ENCODE measurements at places on chromosomes 2 and 18.

DNA sequence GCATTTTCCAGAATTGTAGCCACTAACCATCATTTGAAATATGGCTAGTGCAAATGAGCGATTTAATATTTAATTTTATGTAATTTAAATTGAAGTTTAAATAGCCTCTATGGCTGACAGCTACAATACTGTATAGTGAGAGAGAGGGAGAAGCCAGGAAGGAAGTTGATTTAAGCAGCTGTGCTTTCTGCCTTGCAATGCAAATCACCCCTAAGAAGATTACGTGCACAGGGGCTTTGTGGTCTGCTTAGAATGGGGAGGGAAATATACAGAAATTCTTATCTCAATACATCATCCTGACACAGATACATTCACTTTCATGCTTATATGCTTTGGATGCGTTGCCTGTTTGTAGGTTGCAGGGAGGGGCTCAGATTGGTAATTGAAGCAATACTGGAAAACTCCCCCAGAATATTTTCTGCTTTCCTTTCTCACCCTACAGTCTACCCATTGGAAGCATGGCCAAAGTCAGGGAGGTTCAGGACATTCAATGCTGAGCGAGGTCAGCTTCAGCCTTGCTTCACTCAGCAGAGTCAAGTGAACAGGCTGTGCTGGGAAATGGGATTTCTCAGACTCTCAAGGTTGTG is 674.0 kb downstream of the CNTNAP5 start:
- no peak for DNase-seq

DNA sequence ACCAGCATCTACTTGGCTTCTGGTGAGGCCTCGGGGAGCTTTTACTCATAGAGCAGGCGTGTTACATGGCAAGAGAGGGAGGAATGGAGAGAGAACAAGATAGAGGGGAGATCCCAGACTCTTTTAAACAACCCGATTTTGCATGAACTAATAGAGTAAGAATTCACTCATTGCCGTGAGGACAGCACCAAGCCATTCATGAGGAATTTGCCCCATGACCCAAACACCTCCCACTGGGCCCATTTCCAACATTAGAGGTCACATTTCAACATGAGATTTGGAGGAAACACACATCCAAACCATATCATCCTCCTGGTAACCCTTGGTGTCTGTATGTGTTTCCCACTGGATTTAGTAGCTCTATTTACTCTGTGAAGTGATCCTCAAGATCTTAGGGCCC is 249.9 kb upstream of the SP5 start:
- no peak for DNase-seq

GRCh38 chr2:240961910-240962299 is 36.5 kb upstream of the SNED1 start:
- DNase-seq, result no peak

GRCh38 chr18:12855916-12856315 is 28.1 kb downstream of the PTPN2 start:
- DNase-seq, result no peak

GRCh38 chr18:55149994-55150393 is 190.7 kb upstream of the CCDC68 start:
- DNase-seq, result no peak

DNA sequence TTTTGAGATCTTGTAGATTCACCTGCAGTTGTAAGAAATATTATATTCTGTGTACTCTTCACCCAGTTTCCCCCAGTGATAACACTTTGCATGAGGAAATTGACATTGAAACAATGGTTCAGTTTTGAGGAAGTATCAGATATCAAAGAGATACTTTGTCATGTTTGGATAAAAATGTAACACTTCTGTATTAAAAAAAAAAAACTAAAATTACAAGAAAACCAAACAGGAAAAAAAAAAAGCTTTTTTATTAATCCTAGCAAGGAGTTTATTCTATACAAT is 204.0 kb downstream of the ARL4C start:
- DNase-seq, result no peak

DNA sequence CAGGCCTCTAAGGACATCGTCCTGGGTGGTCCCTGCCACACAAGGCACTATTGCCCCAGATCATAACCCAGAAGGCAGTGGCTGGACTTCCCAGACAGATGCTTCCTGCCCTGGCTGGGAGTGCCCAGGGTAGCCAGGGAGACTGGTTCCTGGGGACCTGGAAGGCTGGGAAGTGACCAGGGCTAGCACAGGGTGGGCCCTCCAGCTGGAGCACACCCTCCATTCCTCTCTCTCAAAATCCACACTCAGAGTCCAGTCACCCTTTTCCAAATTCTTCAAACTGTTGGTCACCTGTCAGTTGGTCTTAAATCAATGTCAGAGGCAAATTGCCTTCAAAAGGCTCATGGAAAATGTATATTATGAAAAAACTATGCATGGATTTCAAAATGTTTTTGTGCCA is 11.6 kb upstream of the TUBB6 start:
- no peak for DNase-seq

- DNase-seq, result no peak
Observed at GRCh38 chr18:54961016-54961423, 1.8 kb upstream of the CCDC68 start.

GRCh38 chr2:32168513-32168912 is 2.8 kb downstream of the SLC30A6 start:
- DNase-seq, result no peak

- no peak for DNase-seq
Observed at GRCh38 chr2:216119986-216120385, 10.8 kb downstream of the XRCC5 start.

GRCh38 chr2:83365476-83365875 is 1093.6 kb downstream of the SUCLG1 start:
- DNase-seq, result no peak

DNA sequence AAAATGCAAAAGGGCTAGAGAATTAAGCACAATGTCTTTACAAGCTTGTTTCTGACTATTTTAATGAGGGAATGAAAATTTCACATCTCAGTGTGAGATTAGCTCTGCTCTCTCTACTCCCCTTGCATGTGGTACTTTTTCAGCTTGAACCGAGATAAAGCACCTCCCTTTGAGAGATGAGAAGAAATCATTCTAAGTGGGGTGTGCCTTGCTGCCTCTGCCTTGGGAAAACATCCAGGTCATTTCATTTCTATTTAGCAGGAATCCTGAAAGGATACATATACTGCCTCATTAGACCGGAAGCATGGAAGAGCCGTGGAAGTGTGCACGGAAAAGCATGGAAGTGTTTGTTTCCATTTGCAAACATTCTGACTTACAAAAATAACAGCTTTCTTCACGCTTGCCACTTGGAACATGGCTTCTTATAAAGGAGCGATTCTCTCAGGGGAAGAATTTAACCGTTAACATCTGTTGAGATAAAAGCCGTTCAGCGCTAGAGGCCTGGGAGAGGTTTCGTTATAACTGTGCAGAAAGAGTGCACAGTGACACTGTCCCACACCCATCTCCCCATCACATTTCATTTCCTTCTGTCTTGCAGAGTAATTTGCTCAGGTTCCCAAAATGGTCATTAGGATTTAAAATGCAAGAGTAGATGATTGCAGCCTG is 16.7 kb downstream of the NOSTRIN start:
- DNase-seq, result no peak

GRCh38 chr2:60819936-60820335 is 61.4 kb upstream of the REL start:
- DNase-seq, result no peak

DNA sequence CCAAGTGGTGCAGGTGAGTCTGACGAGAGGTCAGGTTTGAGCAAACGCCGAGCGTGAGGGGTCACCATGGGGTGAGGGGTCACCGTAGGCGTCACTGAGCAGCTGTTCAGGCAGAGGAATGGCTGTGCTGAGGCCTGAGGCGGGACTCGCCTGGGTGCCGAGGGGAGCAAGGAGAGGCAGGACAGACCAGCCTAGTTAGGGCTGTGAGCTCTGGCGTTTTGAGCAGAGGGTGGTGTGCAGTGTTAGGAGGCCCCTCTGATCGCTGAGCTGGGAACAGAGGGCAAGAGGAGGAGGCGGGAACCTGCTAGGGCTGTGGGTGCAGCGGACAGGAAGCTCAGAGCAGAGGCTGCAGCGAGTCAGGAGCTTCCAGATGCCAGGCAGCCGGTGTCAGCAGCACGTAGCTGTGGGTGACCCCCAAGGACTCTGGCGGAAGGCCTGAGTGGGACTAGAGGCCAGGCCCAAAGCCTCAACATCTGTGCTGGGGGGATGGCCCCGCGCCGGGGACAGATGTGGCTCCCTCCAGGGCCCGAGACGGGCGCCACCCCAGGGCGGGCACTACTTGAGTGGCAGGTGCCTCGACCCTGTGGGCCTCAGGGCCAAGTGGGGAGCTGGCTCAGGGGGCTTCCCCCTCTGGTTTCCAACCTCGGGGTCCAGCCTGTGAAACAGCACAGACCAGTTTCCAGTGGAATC is 55.7 kb downstream of the KCNG2 start:
- no peak for DNase-seq

- DNase-seq, result no peak
Observed at GRCh38 chr18:72160510-72161445, 383.4 kb downstream of the CBLN2 start.

DNA sequence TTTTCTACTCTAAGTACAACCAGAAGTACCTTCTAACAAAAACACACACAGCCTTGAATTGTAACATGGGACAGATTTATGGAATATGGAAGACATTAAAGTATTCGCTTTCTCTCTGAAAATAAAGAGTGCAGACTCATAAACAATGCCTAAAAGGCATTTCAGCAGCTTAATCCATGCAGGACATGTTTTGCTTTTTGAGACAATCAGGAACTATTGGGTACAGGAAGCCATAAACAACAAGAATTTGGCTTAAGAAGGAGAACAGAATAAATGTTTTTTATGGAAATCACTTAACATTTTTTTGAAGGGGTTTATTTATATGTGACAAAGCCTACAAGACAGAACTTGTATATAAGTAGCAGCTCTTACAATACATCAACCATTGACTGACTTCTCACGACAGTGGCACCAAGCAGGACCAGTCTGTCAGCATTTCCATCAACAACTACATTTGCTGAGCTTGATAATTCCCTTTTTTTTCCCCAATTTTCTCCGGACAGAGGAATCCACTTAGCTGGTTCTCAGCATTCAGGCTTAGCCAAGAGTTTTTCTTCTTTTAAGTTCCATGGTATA is 140.1 kb downstream of the EXOC6B start:
- no peak for DNase-seq

- DNase-seq, result no peak
Observed at GRCh38 chr2:171479154-171479814, 43.0 kb upstream of the CYBRD1 start.

GRCh38 chr2:200787351-200788120 is 24.2 kb upstream of the BZW1 start:
- no peak for DNase-seq

- DNase-seq, result no peak
Observed at GRCh38 chr18:11665587-11665986, 23.5 kb upstream of the GNAL start.

GRCh38 chr2:198411936-198412335 is 607.5 kb downstream of the PLCL1 start:
- no peak for DNase-seq

GRCh38 chr2:138182937-138183312 is 218.7 kb downstream of the HNMT start:
- DNase-seq, result no peak

GRCh38 chr2:179340678-179341077 is 76.0 kb upstream of the SESTD1 start:
- no peak for DNase-seq

GRCh38 chr2:62292190-62292589 is 96.3 kb downstream of the B3GNT2 start:
- no peak for DNase-seq

- DNase-seq, result no peak
Observed at GRCh38 chr2:237552908-237553307, 13.5 kb upstream of the PRLH start.

GRCh38 chr18:4433717-4434116 is 21.4 kb downstream of the DLGAP1 start:
- no peak for DNase-seq

DNA sequence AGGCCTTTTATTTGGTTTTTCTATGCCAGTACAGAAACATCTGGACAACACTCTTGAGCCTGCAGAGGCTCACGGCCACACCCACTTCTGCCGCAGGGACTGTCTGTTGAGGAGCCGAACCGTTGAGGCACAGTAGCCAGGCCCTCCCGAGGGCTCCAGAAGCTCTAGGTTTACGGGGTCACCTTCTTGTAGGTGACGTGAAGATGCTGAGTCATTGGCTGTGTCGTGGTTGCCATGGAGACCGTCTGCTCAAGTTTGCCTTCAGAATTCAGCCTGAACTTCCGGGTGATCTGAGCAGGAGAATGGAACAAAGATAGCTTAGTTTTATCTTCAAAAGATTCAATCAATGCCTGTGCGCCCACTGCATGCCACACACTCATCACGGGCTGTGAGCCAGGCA is 25.9 kb downstream of the BOK start:
- DNase-seq, result no peak

GRCh38 chr2:196534495-196534894 is 105.0 kb upstream of the CCDC150 start:
- DNase-seq, result no peak

- DNase-seq, result no peak
Observed at GRCh38 chr18:57581301-57581934, 5.1 kb downstream of the FECH start.

- DNase-seq, result no peak
Observed at GRCh38 chr18:44961288-44961995, 280.8 kb downstream of the SETBP1 start.

GRCh38 chr18:79948719-79949411 is 2.6 kb downstream of the SLC66A2 start:
- no peak for DNase-seq

- DNase-seq, result no peak
Observed at GRCh38 chr2:7358865-7359447, 441.7 kb downstream of the RNF144A start.

- DNase-seq, result no peak
Observed at GRCh38 chr2:232385660-232386489, 7.3 kb downstream of the ALPP start.

Data from effector memory CD4-positive, alpha-beta T cell (primary cell).